ENCODE measurements at places on chromosomes 5 and 9.

- DNase-seq, result no peak
Observed at GRCh38 chr5:78633700-78634099, 14.9 kb downstream of the LHFPL2 start.

DNA sequence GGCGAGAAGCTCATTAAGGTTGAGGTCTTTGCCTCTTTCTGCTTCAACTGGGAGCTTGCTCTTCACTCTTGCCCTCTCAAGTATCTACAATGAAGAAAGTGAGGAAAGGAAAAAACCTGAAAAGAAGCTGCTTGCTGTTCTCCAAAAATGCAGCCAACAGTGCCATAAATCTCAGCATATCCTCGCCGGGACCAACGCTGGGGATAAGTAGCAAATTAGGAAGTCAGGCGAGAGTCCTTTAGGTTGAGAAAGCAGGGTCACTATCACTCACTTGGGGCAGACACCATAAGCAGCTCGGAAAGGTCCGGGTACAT, 399 bp downstream of the NUP155 start:
- DNase-seq, result peak; percentile 56

DNA sequence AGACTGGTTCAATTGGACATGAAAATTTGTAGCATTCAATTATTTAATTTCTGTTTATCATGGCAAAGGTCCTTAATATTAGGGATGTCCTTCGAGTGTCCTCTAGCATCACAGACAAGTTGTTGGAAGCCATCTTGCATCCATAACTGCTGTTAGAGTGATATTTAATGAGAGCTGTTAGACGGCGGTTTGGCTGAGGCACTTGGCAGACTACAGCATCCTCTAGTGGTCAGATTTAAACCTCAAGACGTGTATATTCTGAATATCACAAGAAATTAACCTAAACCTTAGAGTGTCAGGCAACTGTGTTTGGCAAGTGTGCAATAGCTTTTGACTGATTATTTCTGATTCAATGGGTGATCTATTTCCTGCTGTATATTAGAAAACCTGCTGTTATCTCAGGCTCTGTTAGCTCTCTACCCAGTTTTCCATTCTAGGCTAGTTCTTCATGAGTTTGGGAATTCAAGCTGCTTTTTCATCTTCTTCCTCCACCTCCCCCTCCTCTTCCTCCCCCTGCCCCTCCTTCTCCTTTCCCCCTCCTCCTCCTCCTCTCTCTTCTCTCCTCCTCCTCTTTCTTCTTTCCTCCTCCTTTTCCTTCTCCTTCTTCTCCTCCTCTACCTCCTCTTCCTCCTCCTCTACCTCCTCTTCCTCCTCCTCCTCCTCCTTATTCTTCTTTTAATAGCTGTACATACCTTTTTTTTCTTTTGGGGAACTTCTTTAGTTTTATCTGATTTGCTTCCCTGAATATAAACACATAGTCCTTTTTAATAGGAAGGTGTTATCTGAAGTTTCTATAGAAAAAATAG, 8.6 kb downstream of the SPINK1 start:
- DNase-seq, result peak; percentile 63

DNA sequence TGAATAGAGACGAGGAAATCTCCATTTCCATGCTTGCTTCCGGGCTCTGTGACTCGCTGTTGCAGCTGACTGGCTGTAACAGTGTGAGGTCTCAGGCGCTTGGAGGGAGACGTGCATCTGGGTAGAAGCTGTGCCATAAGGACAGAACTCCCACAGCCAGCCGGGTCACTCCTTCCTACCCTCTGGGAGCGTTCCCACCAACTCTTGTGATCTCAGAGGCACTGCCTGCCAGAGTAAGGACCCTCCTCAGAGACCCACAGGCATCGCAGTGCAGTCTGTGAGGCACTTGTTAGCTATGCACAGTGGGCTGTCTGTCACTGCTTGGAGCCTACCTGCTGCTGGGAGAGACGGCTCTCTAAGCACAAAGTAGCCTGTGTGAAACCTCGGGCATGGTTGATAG, 203.4 kb upstream of the SEMA6A start:
- DNase-seq, result no peak

GRCh38 chr5:133751421-133751820, 139.1 kb upstream of the FSTL4 start:
- DNase-seq, result peak; percentile 27

- DNase-seq, result no peak
Observed at GRCh38 chr9:110979636-110980035, 58.6 kb downstream of the LPAR1 start.

- DNase-seq, result peak; percentile 20
Observed at GRCh38 chr5:107455111-107455544, 215.6 kb downstream of the EFNA5 start.

DNA sequence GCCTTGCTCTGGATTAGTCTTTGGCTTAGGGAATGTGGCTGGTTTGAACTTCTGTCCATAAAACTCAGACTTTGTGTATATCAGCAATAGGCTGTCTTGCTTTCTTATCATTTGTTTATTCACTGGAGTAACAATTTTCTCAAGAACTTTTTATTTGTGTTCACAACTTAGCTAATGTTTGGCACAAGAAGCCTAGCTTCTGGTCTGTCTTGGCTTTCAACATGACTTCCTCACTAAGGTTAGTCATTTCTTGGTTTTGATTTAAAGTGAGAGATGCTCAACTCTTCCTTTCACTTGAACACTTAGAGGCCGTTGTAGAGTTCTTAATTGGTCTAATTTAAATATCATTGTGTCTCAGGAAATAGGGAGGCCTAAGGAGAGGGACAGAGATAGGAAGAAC, 4.9 kb downstream of the FBXO38 start:
- DNase-seq, result no peak

DNA sequence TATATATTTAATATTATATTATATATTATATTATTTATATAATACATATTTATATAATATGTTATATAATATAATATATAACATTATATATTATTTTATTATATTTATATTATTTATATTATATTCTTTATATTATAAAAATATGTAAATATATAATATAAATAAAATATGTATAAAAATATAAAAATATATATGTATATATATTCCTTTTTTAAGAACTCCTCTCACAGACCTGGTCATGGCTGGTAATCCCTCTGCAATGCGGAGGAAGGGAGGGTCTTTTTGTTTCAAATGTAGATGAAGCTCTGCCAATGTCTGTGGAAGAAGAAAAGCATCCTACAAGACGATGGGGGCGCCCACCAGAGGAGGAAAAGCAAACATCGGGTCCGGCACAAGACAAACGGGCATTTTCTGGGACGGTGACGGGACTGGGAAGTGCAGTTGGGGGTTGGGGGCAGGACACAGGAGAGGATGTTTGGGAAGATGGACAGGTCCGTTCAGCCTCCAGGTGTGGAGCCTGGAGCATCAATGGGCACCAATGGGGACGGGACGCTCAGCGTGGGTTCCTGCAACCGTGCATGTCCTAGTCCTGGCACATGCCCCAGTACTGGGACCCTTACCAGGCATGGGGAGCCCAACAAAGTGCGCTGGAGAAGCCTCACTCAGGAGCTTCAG, 194.0 kb downstream of the IRX1 start:
- no peak for DNase-seq

DNA sequence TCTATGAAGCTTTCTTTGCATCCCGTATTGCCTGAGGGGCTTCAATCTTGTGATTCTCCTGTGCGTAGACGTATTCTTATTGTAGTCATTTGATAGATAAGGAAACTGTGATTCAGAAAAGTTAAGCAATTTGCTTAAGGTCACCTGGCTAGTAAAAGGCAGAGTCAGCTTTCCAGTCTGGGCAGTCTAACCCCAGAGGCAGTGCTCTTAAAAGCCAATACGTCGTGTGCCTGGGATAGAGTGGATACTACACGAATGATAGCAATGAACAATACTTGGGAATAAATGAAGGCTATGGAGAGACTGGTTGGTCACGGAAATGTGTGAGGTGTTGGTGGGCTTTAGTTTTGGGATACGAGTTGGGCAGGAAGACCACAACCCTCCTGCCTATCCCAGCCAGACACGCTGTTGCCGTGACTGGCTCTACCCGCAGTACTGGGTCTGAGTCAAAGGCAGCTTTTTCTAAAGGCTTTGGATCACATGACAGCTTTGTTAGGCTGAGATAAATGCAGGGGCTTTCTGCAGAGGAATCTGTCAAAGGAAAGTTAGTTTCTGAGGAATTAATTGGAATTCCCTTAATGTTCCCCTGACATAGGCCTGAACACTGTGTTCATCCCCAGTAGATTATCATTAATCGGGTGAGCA, 302.6 kb downstream of the KIF4B start:
- no peak for DNase-seq

DNA sequence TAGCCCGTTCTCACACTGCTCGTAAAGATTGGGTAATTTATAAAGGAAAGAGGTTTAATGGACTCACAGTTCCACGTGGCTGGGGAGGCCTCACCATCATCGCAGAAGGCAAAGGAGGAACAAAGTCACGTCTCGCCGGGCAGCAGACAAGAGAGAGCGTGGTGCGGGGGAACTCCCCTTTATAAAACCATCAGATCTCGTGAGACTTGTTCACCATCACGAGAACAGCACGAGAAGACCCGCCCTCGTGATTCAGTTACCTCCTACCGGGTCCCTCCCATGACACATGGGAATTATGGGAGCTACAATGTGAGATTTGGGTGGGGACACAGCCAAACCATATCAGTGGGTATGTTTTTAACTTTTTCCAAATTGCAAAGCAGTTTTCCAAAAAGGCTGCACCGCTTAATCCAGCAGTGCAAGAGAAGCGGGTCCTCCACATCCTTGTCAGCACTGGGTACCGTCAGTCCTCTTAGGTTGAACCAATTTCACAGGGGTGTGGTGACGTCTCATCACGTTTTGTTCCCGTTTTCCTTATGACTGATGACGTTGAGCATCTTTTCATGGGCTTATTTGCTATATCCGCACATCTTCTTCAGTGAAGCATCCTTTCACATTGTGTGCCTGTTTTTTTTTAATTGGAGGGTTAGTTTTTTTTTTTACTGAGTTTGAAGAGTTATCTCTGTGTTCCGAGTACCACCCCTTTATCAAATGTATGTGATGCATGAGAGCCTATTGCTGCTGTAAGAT, 8.0 kb upstream of the FCN2 start:
- no peak for DNase-seq

- no peak for DNase-seq
Observed at GRCh38 chr5:56244627-56245026, 11.5 kb upstream of the ANKRD55 start.
